Activated CD4-positive, alpha-beta T cell treated with anti-CD3 and anti-CD28 coated beads, Interleukin-2, amount 50 U/mL, for 24 hours (primary cell): ENCODE measurements at places on chromosomes 5 and 9.

- no peak for DNase-seq
Observed at GRCh38 chr5:1647580-1647979, 123.8 kb upstream of the LPCAT1 start.

DNA sequence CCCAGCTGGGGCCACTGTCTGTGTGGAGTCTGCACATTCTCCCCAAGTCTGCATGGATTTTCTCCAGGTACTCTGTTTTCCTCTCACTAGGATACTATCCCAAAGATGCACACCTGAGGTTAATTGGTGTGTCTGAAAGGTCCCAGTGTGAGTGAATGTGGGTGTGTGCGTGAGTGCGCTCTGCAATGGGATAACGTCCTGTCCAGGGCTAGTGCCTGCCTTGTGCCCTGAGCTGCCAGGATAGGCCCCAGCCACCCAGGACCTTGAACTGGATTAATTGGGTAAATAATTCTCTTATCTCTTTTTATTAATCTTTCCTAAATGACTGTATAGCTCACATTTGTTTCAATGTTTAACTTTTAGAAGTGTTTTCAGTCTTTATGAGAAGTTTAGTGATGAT, 11.5 kb upstream of the PANK3 start:
- no peak for DNase-seq

GRCh38 chr9:136840140-136840876, 2.0 kb upstream of the AJM1 start:
- no peak for DNase-seq

DNA sequence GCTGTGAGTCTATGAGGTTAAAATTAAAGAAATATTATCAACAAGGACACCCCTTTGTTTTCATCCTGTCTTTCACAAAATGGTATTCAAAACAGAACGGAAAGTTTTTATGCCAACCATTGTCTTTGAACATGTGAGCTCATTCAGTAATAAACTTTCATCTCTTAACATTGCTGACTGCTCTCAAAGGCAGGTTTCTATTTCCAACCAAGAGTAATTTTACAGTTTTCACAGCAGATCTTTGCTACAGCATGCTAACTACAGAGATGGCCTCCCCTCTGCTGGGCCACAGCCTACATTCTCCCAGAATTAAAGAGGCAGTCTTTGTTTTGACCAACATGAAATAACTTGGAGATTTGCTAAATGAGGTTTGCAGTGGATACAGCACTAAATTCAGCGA, 101.5 kb downstream of the DMRT2 start:
- no peak for DNase-seq

- DNase-seq = no peak
Observed at GRCh38 chr5:146884066-146884626, 5.6 kb upstream of the PPP2R2B start.

DNA sequence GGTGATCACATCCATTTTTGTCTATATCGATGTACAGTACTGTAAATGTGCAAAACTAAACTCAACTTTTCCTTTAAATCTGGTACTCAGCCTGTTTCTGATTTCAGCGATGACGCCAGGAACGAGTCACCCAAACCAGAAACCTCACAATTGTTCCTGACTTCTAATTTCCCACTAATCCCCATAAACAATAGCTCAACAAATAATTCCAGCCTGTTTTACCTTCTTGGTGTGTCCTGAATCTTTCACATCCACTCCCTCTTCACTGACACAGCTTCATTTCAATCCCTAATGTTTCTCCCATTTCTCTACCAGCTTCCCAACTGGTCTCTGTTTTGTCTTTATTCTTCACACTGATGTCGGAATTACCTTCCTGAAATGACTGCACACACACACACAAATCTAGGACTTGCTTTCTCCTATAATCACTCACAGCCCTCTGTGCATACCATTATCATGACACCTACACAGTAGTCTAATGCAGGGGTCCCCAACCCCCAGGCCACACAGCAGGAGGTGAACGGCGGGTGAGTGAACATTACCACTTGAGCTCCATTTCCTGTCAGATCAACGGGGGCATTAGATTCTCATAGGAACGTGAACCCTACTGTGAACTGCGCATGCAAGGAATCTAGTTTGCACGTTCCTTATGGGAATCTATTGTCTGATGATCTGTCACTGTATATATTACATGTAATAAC, 97.8 kb upstream of the SLC30A5 start:
- no peak for DNase-seq

GRCh38 chr9:125330587-125330986, 69.0 kb downstream of the GAPVD1 start:
- DNase-seq = no peak

GRCh38 chr5:10592601-10593000, 28.7 kb downstream of the ANKRD33B start:
- no peak for DNase-seq

- no peak for DNase-seq
Observed at GRCh38 chr5:2047341-2047927, 164.7 kb upstream of the IRX4 start.

GRCh38 chr5:115709585-115709984, 83.7 kb upstream of the TMED7 start:
- DNase-seq = no peak

GRCh38 chr5:90184764-90185163, 224.8 kb downstream of the CETN3 start:
- no peak for DNase-seq

GRCh38 chr5:142072488-142072887, 36.1 kb upstream of the NDFIP1 start:
- DNase-seq = no peak

GRCh38 chr9:104635456-104635855, 17.5 kb upstream of the OR13C9 start:
- no peak for DNase-seq
